ENCODE measurements at places on chromosomes 12 and 14.

DNA sequence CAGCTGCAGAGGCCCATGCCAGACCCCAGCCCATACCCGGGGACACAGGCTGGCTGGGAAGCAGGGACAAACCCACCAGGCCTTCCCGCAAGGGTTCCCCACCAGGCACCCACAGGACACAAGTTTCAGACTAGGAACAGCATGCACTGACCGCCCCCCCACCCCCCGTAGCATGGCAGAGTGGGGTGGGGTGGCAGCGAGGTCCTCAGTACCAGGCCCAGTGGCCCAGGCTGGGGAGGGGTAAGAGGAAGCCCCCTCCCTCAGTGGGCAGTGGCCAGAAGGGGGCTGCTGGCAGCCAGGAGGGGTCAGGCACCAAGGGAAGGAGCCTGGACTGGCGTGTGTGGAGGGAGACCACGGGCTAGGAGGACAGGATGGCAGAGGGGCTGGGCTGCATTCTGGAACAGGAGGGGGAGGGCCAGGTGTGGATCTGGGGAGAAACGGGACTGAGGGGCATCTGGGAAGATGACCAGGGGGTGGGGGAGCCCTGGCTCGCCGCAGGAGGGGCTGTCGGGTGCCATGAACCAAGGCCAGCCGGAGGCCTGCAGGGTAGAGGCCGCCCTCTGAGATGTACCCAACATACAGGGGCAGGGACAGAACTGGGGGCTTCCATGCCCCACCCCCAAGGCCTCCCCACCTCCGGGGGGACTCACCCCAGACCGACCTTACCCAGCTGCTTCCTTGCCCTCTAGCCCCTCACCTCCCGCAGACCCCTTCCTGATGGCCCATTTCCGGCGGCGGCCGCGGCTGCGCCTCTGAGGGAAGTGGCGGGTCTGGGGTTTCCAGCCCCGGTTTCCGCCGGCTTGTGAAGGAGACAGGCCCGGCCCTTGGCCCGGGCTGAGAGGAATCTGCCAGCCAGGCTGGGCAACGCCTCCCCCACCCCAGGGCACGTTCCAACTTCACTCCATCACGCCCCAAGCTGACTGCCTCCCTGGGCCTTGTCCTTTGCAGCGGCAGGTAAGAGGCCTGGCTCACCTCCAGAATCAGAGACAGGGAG lies 5.6 kb upstream of the JAG2 start:
- DNase-seq, result peak; percentile 30

DNA sequence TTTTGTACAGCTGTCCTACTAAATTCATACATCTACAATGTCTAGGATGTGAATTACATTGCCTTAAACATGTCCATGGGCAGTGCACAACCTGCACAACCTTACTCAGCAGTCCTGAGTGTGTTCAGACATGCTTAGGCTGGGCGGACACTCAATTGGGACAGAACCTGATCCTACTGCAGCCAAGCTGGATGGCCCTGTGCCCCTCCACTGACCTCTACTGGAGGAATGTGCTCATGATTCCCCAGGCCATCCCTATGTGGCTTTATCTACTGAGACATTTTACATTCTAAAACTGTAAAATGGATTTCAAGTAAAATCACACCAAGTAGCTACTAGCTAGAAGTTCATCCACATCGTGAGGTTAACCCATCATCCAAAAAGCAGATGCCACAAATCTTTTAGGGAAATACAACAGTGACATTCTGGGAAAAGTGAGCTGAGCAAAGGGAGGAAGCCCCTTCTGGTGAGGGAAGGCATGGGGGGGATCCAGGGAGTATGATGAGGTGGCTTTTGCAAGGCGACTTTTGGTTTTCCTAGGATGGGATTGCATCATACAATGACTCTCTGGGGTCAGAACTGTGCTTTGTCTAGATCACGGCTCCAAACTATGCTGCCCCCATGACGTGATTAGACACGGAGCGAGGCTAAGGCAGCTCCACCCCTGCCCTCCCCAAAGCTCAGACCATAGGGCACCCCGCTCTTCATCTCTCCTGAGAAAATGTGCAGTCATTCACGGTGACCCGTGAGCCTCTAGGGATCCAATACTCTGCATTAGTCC lies 911.7 kb upstream of the TMEM132C start:
- no peak for DNase-seq

GRCh38 chr12:16756833-16757555 lies 151.0 kb upstream of the LMO3 start:
- no peak for DNase-seq

GRCh38 chr12:53325511-53326061 lies 4.2 kb upstream of the AAAS start:
- DNase-seq, result no peak

GRCh38 chr12:66438601-66439000 lies 136.3 kb downstream of the HELB start:
- DNase-seq, result no peak

DNA sequence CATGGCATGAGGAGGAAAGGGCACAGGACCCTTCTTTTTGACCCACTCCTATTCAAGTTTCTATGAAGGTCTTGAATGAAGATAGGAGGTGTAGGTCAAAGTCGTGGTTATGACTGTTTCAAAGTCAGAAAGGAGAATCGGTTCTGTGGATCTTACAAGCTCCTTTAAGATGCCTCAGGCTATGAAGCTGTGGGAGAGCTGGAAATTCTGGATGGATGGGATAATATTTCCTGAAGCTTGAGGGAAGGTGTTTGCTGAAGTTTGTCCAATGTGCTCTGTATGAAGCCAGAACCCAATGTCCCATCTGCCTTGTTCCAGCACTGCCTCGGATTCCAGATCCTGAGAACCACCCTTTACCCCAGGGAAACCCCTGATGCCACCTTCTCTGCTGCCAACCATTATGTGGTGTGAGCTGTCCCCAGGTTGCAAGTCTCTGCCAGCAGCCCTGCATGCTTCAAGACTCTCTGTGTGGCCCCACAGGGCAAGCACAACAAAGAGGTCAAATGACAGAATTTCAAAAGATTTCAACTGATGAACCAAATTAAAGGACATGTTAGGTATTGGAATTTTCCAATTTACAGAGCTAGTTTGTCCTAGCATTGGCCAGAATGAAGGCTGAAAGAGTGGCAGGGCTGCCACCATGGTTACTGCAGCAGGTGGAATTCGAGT lies 472.0 kb downstream of the RGS6 start:
- no peak for DNase-seq

- DNase-seq, result no peak
Observed at GRCh38 chr12:16095531-16096110, 181.9 kb downstream of the SLC15A5 start.

DNA sequence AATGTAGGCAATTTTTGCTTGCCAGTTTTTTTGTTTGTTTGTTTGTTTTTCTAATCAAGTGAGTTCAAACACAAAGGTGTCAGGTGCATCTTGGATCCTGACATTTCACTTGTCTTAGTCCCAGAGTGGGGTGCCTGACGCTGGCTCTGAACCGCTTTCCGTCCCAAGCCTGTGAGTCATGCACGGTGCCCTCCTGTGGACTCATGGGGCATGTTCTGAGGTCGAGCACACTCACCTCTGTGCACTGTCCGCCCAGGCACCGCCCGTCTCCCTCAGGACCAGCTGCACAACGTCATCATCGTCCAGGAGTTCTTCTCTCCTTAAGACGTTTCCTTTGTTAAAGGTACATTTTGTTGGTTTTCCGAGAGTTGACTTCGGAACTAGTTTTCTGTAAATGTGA lies 98.2 kb downstream of the GLT1D1 start:
- no peak for DNase-seq

- no peak for DNase-seq
Observed at GRCh38 chr14:67045440-67045839, 143.8 kb upstream of the GARIN2 start.

GRCh38 chr12:79121486-79121885 lies 256.9 kb downstream of the SYT1 start:
- DNase-seq, result no peak

DNA sequence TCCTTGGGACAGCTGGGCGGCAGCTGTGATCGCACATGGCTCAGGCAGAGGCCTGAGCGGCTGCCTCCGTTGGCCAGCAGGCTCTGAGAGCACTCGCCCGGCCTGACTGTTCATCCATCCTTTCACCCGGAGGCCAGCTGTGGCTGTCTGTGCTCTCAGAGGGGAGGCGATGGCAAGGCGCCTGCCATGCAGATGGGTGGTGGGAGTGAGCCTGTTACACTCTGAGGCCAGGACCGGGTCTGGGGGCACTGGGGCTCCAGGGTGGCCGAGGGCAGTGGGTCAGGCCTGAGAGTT lies 292.3 kb downstream of the TMEM121 start:
- DNase-seq, result no peak
